ENCODE measurements at places on chromosomes 1 and 21. TPM values are rescaled to one million over a fixed set of nuclear protein-coding genes. Genes with fewer than 3 reads are reported as not detected.

The NUF2 gene
- 13.4 TPM for total RNA-seq

DNA sequence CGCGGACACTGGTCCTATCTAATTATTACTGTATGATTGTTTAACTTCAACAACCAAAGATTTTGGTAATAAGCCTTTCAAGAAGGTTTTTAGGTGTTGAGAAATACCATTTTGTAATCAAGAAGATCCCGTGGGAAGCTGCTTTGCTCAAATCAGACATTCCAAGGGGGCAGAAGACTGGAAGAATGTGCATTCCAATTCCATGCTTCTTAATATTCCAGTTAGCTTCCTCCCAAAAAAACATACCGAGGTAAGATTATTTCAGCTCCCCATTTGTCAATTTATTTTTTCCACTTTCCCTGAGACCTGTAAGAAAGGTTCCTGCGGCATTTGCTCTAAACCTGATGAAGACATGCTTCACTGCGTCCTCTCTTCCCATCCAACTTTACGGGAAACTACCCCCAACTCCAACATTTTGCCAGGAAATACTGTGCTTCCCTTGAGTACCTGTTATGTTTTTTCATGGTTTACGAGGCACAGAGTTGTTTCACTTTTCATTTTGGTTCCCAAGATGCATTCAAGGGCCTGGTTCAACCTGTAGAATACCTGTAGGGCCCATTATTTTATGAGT, 4.1 kb downstream of the CNN3 start:
- H3K4me1 ChIP-seq, result peaks cover 35% of the 10 kb centered on the region
- peak overlapping the region; percentile 76 for H3K4me3 ChIP-seq
- no peak overlapping the region for H3K27ac ChIP-seq
- H3K27me3 ChIP-seq, result no peaks in the 10 kb centered on the region
- DNase-seq, result no peak
- H3K36me3 ChIP-seq, result peaks cover 5% of the 10 kb centered on the region

DNA sequence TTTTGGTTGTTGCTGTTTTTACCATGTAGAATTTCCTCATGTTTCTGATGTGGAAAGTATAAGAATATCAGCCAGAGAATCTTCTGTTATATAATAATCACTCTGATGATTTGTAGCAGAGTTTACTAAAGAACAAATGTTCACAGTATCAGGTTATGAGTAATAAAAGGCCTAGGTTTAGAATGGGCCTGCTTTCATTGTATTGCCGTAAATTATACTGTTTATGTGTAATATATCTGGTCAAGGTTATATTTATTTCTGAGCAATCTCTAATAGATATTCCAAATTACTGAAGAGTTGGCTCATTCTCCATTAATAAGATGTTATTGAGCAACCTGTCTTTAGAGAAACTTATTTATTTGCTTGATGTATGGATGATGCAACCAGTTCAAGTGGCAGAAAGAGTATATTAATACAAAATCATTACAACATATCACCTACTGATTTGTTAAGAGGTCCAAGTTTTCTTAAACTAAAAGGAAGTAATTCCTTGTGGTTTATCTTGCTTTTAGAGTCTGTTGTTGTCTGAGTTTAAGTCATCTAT, 649.4 kb upstream of the CXADR start:
- no peak for DNase-seq
- no peak overlapping the region for H3K27ac ChIP-seq
- H3K4me1 ChIP-seq, result no peaks in the 10 kb centered on the region

GRCh38 chr1:37238364-37239224, 204.3 kb upstream of the GRIK3 start:
- DNase-seq, result no peak
- no peaks in the 10 kb centered on the region for H3K4me1 ChIP-seq
- peaks cover 65% of the 10 kb centered on the region for H3K27me3 ChIP-seq
- H3K36me3 ChIP-seq, result no peaks in the 10 kb centered on the region
- no peak overlapping the region for H3K4me3 ChIP-seq
- H3K27ac ChIP-seq, result no peak overlapping the region
